Activated T-cell treated with anti-CD3 and anti-CD28 coated beads for 48 hours (primary cell): ENCODE measurements at places on chromosomes 13 and 19.

DNA sequence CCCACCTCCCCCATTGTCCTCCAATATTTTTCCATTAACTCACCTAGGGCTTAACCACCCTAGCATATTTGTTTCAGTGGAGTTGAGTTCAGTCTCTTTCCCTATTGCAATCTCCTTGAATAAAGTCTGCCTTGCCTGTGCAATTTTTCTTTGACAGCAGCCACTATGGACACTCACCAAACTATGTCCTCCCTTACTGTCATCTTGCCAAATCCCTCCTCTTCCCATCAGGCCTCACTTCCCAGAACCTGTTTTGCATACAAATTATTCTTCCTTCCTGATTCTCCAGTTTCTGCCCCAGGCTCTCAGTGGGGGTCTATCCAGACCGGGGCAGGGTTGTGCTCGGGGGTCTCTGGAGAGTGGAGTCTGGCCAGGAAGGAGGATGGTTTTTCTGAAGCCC is 2.2 kb upstream of the LYPD5 start:
- no peak for DNase-seq

DNA sequence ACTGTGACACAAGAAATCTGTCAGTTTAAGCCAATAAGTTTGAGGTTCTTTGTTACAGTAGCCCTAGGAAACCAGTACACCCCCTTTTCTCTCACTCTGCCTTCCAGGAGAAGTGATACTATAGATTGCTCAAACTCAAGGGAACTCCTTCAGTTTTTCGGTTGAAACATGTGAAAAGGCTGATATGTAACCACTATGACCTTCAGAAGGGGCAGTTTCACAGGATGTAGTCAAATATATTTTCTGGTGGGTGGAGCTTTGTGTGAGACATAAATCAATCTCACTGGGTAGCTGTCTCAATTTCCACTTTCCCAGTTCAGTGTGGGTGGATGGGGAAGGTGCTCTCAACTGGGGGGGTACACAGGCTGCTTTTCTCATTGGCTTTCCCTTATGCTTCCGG is 41.7 kb downstream of the HTR2A start:
- DNase-seq: no peak

DNA sequence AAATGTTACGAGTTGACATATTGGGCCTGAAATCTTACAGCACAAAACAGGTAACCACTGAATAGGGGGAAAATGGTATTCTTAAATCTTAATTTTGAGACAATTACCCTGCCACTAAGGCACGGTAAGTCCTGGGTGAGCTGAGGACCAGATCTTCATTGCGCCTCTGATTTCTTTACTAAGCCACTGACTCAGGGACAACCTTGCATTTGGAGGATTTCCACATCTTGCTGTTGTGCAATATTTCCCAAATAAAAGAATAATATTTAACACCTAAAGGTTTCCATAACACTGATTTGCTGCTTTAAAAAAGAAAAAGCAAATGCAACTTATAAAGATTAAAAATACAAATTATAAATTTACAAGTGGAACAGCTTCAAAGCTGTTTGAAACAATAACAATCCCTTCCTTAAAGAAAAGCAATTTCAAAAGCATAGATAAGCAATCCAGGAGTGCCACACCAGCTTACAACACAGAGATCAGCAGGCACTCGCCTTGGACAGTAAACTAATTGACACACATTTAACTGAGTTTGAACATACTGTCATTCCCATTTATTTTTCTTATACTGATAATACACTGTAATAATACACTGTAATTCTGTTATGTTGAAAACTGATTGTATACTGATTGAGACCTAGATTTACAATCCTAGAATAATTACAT is 79.6 kb upstream of the DOCK9 start:
- DNase-seq: no peak

GRCh38 chr19:28345811-28346210 is 867.1 kb downstream of the UQCRFS1 start:
- no peak for DNase-seq

DNA sequence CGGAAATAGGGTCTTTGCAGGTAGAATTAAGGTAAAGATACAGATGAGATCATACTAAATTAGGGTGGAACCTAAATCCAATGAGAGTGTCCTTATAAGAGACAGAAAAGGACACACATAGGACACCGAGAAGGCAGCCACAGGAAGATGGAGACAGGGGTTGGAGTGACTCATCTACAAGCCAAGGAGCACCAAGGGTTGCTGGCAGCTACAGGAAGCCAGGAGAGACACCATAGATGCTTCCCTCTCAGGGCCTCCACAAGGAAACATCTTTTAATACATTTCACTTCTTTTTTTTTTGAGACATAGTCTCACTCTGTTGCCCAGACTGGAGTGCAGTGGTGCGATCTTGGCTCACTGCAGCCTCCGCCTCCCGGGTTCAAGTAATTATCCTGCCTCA is 10.1 kb downstream of the TMEM143 start:
- no peak for DNase-seq

GRCh38 chr13:35824395-35824794 is 306.8 kb downstream of the DCLK1 start:
- DNase-seq: no peak

- peak; percentile 25 for DNase-seq
Observed at GRCh38 chr19:14149509-14149994, 13.2 kb upstream of the ASF1B start.

DNA sequence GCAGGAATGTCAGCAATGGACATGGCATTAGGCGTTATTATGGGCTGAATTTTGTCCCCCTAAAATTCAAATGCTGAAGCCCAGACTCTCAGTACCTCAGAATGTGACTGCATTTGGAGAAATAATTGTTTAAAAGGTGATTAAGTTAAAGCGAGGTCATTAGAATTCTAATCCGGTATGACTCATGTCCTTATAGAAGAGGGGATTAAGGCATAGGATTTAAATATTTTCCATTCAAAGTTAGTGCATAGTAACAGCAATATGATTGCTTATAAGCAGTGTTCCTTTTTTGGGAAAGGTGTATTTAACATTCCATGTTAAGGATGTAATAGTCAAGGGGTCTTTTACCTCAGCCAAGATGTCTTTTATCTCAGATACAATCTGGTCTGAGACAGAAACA is 95.5 kb downstream of the NHLRC3 start:
- no peak for DNase-seq

DNA sequence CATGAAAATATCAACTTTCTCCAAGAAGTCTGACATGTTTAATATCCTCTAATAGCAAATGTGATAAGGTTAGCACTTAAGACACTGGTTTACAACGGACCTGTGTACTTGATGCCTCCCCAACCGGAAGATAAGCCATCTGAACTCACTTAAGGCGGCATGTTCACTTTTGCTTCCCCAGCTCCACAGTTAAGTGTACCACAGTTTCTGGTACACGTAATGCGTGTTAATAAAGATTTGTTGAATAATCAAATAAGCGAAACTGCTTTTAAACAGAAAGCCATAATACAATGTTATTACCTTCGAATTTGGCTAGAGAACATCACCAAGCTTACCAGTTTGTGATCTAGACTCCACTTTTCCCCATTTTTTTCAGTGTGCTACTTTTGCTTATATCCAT is 1.4 kb upstream of the PAN3 start:
- DNase-seq: no peak

GRCh38 chr13:35814605-35815011 is 316.6 kb downstream of the DCLK1 start:
- no peak for DNase-seq

- DNase-seq: no peak
Observed at GRCh38 chr13:78806457-78806856, 147.5 kb upstream of the OBI1 start.

DNA sequence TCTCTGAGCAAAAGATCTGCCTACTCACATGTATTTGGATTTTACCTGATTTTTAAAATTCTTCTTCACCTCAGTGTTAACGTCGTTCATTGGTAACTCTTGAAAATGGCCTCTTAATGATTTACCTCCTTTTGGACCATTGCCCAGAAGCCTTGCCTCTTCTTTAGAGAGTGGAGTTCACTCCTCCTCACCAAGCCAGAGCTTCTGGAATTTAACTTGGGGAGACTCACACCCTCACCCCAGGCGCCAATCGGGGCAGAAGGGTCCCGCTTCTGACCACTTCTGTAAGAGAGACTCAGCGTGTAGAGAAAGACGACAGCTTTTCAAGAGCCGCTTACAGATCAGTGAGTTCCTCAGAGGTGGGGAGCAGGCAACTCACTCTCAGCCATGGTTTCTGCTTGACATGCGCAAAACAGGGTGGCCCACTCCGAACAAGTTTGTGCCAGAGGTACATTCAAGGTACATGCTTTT is 2.7 kb downstream of the PNMA8C start:
- DNase-seq: no peak

DNA sequence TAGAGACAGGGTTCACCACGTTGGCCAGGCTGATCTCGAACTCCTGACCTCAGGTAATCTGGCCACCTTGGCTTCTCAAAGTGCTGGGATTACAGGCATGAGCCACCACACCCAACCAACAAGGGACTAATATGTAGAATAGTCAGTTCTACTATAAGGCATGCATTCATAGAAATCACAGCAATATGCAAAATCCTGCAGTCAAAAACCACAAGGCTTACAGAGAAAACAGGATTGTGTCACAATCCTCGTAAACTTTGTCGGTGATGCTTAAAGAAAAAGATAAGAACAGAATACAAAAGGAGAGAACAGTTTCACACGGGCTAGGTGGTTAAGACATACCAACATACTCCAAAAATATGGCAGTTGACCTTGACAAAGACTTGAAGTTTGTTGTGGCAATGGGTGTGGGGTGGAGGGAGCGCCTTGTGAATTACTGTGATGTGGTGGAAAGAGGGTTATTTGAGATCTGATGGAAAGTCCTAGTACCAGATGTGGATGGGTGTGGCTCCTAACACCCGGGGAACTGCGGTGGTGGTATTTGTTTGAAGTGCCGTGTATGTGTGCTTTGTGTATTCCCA is 12.4 kb downstream of the NOSIP start:
- DNase-seq: peak; percentile 40
